ENCODE measurements at places on chromosomes 11 and 22. TPM values are rescaled to one million over a fixed set of nuclear protein-coding genes. Genes with fewer than 3 reads are reported as not detected.

The FAM180B gene
- polyA plus RNA-seq: not detected

The TP53AIP1 gene
- polyA plus RNA-seq: not detected

The TENM4 gene
- polyA plus RNA-seq: 0.25 TPM

The TSG101 gene
- polyA plus RNA-seq: 53.2 TPM

The TH gene
- not detected for polyA plus RNA-seq

The OR6T1 gene
- polyA plus RNA-seq: not detected

The SVIP gene
- polyA plus RNA-seq: 28.4 TPM

The GRIK4 gene
- not detected for polyA plus RNA-seq

The NCF4 gene
- polyA plus RNA-seq: 31.4 TPM

The SPDYC gene
- polyA plus RNA-seq: not detected

The MS4A8 gene
- not detected for polyA plus RNA-seq

The HOATZ gene
- polyA plus RNA-seq: not detected

The MMP1 gene
- polyA plus RNA-seq: 0.10 TPM

The P2RX3 gene
- not detected for polyA plus RNA-seq

The SLC37A2 gene
- polyA plus RNA-seq: 6.8 TPM
